Activated CD8-positive, alpha-beta memory T cell treated with anti-CD3 and anti-CD28 coated beads, Interleukin-2, amount 50 U/mL, for 4 hours (primary cell): ENCODE measurements at places on chromosomes 3 and 15.

GRCh38 chr15:76961268-76962011, 29.9 kb downstream of the RCN2 start:
- DNase-seq: no peak

GRCh38 chr15:83699028-83699427, 45.1 kb downstream of the ADAMTSL3 start:
- no peak for DNase-seq

DNA sequence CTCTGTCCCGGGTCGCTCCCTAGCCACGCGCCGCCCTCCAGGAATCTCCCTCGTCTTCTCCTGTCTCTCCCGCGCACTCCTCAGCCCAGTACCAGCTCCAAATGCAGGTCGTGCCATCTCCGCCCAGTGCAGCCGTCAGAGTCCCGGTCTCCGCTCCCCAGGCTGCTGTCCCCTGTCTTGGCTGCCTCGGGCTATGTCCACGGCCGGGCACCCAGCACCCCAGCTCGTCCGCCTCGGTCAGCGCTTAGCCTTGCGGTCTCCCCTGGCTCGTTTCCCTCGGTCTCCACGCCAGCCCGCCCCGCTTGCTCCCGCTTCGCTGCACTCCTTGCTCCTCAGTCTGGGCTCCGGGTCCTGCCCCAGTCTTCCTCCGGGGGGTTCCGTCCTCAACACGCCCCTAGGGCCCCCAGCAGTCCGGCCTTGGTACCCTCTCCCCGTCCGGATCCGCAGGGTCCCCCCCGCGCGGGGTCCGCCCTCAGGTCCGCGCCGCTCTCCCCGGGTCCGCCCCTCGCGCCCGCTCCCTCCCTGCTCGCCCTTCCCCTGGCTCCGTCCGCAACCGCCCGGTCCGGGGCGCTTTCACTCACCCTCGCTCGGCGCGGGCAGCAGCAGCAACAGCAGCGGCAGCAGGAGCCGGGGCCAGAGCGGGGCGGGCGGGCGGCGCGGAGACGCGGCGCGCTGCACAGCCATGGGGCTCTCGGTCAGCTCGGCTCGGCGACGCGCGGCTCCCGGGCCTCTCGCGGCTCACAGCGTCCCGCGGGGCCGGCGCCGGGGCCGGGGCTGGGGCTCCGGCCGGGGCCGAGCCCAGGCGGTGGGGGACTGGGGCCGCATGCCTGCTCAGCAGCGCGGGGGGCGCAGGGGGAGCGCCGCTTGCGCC, 462 bp downstream of the IGDCC3 start:
- no peak for DNase-seq

GRCh38 chr3:171055336-171056178, 29.0 kb upstream of the SLC2A2 start:
- DNase-seq: no peak

- DNase-seq: no peak
Measured at GRCh38 chr15:89101302-89102193, 13.3 kb downstream of the ABHD2 start.

GRCh38 chr3:89270201-89270600, 162.8 kb downstream of the EPHA3 start:
- no peak for DNase-seq
